Activated gamma-delta T cell treated with Interleukin-2 at 50 U/mL for 16 hours (primary cell): ENCODE measurements at places on chromosomes 1 and 21.

GRCh38 chr1:53627031-53627430 lies 111.9 kb downstream of the GLIS1 start:
- no peak for DNase-seq

DNA sequence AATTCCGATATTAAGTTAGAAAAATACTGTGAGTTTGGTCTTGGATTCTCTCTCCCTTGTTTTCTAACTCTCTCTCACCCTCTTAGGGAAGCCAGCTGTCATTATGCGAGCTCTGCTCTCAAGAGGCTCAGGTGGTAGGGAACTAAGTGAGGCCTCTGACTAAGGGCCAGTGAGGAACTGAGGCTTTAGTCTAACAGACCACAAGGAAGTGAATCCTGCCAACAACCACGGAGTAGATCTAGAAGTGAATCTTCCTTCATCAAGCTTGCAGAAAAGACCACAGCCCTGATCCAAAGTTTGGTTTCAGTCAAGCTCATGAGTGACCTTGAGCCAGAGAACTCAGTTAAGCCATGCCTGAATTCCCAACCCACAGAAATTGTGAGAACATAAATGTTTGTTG lies 180.1 kb upstream of the PRMT6 start:
- no peak for DNase-seq

- DNase-seq: no peak
Observed at GRCh38 chr21:34120867-34121266, 47.5 kb downstream of the MRPS6 start.

DNA sequence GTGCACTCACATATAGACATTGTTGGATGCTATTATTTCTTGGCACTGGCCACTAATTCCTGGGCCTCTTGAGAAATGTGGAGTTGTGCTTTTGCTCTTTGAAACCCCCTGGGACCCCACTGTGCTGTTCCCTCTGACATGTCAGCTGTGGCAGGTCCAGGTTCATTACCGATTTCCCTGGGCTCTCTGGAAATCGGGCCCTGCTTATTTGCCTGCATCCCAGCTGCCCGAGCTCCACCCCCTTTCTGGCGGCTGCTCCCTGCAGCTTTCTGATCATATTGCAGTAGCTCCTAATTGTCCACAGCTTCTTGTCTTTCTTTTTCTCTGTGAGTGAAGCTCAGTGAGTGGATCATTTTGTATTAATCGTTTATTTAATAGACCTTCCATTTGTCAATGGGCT lies 183.7 kb upstream of the FAM78B start:
- no peak for DNase-seq

DNA sequence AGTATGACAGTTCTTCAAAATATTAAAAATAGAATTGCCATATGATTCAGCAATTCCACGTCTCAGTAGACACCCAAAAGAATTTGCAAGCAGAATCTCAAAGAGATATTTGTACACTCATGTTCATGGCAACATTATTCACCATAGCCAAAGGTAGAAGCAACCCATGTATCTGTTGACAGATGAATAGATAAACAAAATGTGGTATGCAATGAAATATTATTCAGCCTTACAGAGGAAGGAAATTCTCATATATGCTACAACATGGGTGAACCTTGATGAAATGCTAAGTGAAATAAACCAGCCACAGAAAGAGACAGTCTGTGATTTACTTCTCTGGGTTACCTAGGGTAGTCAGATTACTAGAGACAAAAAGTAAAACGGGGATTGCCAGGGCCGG lies 47.0 kb downstream of the NAV1 start:
- no peak for DNase-seq

DNA sequence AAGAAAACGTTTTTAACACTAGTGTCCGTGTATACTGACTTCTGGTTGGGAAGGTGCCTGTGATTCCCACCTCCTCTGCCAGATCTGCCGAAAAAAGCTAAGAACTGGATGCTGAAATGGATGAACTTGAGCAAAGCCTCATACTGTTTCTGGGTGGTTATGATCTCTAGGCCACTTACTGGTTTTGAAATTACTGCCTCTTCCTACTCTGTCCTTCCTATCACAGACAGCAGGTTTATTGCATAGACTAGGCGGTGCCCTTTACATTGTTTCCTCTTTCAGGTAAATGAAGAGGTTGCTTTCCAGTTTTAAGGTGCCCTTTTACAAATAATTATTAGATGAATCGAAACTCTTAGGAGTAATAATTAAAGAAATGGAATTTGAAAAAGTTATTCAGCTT lies 27.5 kb downstream of the PEX14 start:
- no peak for DNase-seq

GRCh38 chr1:203932556-203932955 lies 71.2 kb downstream of the SNRPE start:
- no peak for DNase-seq

- no peak for DNase-seq
Observed at GRCh38 chr21:42475036-42475435, 21.0 kb downstream of the RSPH1 start.

- DNase-seq: no peak
Observed at GRCh38 chr1:10229903-10230302, 19.5 kb downstream of the KIF1B start.
